ENCODE measurements at places on chromosomes 16 and 17.

- no peak for DNase-seq
Observed at GRCh38 chr17:37774504-37774903, 29.6 kb upstream of the HNF1B start.

- no peak for DNase-seq
Observed at GRCh38 chr17:47131761-47132160, 57.3 kb downstream of the CDC27 start.

DNA sequence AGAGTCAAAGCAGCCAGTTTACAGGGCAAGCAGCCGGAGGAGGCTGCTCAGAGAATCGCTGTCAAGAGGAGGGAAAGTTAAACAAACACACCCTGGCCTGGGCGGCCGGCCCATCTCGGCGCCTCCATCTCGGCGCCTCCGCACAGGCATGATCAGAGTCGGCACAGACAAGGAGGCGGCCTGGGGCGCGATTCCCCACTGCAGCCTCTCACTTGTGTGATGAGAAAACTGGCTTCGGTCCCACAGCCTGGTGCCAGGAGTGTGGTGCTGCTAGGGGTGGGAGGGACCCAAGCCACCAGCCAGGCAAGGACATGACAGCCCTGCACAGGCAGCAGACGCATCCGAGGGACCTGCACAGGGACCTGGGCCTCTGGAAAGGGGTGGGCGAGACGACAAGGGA, 17.7 kb downstream of the SLC38A10 start:
- DNase-seq, result peak; percentile 86

DNA sequence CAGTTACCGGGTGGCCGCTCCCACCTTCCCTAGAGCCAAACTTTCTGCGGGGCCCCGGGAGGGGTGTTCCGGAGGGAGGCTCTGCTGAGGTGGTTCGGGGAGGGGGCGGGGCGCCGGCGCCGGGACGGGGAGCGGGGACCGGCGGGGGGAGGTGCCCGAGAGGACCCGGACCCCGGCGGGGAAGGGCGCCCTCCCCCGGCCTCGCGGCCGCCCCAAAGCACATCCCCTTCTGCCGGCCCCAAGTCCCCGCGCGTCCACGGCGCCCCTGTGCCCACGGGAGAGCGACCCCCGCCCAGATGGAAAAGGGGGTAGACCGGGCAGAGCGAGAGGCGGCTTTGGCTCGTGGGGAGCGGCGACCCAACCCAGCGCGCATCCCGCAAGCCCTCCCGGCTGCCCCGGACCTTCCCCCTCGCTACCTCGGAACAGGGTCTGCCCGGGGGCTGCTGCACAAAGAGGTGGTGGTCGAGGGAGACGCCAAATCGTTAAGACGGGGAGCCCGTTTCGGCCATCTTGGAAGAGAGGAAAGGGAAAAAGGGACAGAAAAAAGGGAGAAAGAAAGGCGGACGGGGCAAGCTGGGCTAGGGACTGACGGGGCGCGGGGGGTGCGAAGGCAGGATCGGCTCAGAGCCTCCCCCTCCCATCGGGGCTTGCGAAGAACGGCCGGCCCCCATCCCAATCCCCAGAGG, 530 bp downstream of the PCGF2 start:
- peak; percentile 51 for DNase-seq

GRCh38 chr17:82239926-82240505, 11.2 kb downstream of the SLC16A3 start:
- no peak for DNase-seq

GRCh38 chr17:40487371-40488020, 13.9 kb downstream of the TNS4 start:
- DNase-seq, result no peak

- no peak for DNase-seq
Observed at GRCh38 chr17:49708515-49709183, 885 bp upstream of the SLC35B1 start.

GRCh38 chr17:17107891-17108431, 65.7 kb downstream of the MPRIP start:
- peak; percentile 41 for DNase-seq

DNA sequence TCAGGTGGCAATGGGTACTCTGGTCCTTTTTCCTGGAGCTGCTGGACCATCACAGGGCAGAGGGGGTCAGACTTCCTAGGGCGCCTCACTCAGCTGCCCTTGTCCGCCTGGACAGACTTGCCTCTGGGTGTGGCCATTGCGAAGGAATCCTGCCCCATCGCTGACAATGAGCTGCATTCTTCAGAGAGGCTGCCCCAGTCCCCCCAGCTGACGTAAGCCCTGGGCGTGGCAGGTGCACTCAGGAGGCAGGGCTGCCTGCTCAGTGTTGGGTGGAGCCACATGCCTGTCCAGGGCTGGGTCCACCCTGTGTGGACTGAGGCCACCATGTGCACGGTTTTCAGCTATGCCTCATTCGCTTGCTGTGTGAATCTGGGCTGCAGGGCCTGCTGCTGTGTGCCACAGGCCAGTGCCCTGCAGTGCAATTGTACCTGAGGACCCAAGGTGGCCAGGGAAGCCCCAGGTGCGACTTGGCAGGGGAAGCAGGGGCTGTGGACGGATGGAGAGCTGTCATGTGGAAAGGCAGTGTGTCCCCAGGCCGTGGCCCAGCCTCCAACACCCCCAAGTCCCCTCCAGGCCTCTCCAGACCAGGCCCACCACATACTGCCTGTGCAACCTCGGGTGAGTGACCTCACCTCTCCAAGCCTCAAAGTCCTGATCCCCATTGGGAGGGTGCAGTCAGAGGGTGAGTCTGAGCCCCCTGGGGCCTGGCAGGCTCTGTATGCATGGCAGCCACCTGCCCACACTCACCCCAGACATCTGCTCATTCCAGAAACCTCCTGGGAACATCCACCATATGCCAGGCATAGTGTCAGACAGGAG, 14.0 kb upstream of the MPRIP start:
- DNase-seq, result no peak

- DNase-seq, result no peak
Observed at GRCh38 chr17:78990349-78991016, 10.8 kb upstream of the LGALS3BP start.

DNA sequence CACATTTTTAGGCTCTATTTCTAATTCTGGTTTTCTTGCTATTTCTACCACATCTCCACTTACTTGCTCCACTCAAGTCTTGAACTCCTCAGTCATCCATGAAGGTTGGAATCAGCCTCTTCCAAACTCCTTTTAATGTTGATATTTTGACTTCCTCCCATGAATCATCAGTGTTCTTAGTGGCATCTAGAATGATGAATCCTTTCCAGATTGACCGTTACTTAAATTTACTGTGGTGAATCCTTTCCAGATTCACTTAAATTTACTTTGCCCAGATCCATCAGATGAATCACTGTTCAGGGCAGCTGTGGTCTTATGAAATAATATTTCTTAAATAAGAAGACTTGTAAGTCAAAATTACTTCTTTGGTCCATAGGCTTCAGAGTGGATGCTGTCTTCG, 32.4 kb downstream of the CLTC start:
- DNase-seq, result no peak

GRCh38 chr16:53558710-53559109, 55.7 kb upstream of the AKTIP start:
- DNase-seq, result no peak

- no peak for DNase-seq
Observed at GRCh38 chr16:50450957-50451356, 82.2 kb upstream of the BRD7 start.

DNA sequence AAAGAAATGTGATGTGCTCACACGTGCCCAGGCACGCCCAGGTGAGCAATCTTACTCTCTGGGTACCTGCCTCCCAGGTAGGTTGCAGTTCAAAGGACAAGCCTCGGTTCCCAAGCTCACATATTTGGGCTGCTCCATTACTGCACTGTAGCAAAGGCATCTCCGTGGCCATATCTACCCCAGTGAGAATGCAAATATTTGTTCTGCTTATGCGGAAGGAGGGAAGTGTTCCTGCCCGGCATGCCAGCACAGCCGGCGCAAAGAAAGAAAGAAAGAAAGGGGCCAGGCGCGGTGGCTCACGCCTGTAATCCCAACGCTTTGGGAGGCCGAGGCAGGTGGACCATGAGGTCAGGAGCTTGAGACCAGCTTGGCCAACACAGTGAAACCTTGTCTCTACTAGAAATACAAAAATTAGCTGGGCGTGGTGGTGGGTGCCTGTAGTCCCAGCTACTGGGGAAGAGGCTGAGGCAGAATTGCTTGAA, 30.7 kb downstream of the SLC43A2 start:
- no peak for DNase-seq

- no peak for DNase-seq
Observed at GRCh38 chr17:82844796-82845162, 5.0 kb upstream of the ZNF750 start.

- no peak for DNase-seq
Observed at GRCh38 chr16:87052506-87052905, 264.7 kb downstream of the C16orf95 start.

- no peak for DNase-seq
Observed at GRCh38 chr17:13073018-13073417, 55.2 kb upstream of the ELAC2 start.

DNA sequence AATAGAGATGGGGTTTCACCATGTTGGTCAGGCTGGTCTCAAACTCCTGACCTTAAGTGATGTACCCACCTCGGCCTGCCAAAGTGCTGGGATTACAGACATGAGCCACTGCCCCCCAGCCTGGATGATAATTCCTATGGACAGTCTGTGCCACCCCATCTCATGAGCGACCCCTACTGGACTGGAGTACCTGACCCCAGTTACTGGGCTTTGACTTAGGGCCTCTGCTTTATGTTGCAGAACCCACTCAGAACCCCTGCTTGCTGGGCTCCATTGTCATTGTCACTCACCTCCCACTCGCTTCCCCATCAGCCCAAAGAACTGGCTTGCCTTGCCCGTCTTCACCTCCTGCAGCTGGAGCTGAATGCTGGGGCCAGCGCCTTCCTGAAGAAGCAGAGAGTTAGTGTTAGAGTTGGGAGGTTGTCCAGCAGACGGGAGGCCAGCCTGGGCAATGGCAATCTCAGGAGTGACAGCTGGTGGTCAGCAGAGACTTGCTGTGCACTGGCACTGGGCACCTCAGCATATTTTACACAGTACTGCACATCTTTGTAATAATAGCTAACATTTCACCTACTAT, 4.0 kb downstream of the TAC4 start:
- no peak for DNase-seq

DNA sequence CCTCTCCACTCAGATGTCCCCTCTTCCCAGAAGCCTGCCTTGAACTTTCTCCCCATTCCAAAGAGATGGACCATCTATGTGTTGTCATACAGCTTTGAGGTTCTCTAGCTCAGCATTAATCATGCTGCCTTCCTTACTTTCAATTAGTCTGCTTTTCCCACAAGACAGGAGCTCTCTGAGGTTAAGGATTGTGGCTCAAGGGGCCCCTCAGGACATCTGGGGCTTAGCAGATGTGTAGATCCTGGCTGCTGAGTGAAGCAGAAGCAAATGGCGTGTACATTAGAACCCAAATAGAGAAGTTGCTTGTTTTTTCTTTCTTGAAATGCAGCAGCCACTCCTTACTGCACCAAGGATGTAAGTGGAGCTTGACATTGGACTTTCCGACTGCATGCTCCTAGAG, 330.5 kb upstream of the TNRC6C start:
- DNase-seq, result no peak

DNA sequence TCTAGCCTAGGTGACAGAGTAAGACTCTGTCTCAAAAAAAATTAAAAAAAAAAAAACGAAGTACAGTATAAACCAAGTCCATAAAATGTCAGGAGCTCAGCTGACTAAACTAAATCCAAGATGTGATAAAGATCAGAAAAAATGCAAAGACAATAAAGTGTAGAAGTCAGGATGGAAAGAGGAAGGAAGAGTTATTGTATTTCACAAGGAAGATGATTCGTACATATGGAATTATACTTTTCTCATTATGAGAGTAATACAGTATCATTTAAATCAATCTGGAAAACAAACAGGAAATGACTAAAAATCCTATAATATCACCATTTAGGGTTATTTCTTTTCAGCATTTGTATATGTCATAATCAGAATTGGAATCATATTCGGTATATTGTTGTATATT, 11.4 kb upstream of the APOH start:
- peak; percentile 14 for DNase-seq

DNA sequence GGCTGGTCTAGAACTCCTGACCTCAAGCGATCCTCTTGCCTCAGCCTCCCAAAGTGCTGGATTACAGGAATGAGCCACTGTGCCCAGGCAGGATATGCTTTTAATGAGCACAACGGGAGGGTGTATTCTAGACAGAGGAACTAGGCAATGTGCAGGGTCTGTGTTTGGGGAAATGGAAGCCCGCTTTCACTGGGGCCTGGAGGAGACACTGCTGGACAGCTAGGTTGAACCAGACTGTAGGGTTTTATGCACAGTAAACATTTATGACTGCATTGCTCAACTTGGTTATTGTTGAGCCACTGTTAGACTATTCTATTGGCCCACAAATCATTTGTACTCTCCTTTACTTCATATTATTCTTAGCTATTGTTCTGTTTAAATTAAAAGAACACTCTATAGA, 10.2 kb upstream of the SIAH1 start:
- no peak for DNase-seq

DNA sequence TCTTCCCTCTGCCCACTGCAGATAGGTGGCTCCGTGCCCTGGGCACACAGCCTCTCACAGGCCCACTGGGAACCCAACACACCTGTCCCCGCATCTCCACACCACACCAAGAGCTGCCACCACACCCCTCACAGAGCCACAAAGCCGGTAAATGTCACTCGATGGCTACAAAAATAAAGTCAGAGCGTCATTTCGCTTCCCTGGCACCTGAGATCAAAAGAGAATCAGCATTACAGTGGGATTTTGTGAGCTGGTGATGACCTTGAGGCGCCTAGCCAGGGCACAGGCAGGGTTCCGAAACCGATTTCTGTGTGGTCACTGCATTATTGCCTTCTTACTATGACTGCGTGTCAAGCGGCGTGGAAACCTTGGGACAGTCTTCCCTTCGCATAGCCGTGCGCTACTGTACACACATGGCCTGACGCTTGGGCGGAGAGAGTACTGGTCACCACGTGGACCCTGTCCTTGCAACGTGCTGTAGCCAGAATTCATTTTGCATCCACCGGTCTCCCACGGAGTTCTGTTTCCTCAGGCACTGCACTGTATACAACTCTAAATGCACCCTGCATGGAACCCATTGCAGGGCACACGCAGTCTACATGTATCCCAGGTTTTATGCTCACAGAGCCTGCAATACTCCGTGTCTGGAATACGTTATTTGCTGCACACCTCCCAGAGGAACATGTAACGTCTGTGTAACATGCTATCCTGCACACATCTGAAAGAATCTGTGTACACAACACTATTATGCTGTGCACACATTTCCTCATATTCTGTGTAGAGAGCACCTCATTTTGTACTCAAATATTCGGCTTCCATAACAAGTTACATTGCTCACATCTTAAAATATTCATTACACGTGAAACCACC, 5.8 kb upstream of the FOXF1 start:
- no peak for DNase-seq

- no peak for DNase-seq
Observed at GRCh38 chr16:81550432-81550808, 105.8 kb downstream of the CMIP start.

GRCh38 chr17:77501751-77502625, 361.2 kb downstream of the SEC14L1 start:
- no peak for DNase-seq

All from AG08396 (cell line).